ENCODE measurements at places on chromosomes 5 and 9.

GRCh38 chr5:67581203-67581602 is 384.6 kb upstream of the CD180 start:
- H3K4me3 ChIP-seq = no peak overlapping the region
- no peak overlapping the region for H3K27ac ChIP-seq
- DNase-seq = no peak
- no peaks in the 10 kb centered on the region for H3K27me3 ChIP-seq

DNA sequence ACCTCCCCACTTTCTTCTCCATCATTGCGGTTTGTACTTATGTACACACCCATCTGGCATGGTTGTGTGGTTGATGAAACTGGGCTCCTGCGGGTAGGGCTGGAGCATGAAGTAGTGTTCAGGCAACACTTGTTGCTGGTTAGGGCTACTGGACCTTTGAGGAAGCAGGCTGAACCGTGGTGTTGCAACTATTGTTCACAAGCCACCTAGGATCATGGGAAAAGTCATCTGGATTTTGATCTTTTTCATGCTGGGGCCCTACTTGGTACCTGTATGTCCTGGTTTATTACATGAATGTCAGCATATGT is 40.1 kb upstream of the TIFAB start:
- peaks cover 43% of the 10 kb centered on the region for H3K4me1 ChIP-seq
- H3K27me3 ChIP-seq = peaks cover 4% of the 10 kb centered on the region
- no peak overlapping the region for H3K27ac ChIP-seq

DNA sequence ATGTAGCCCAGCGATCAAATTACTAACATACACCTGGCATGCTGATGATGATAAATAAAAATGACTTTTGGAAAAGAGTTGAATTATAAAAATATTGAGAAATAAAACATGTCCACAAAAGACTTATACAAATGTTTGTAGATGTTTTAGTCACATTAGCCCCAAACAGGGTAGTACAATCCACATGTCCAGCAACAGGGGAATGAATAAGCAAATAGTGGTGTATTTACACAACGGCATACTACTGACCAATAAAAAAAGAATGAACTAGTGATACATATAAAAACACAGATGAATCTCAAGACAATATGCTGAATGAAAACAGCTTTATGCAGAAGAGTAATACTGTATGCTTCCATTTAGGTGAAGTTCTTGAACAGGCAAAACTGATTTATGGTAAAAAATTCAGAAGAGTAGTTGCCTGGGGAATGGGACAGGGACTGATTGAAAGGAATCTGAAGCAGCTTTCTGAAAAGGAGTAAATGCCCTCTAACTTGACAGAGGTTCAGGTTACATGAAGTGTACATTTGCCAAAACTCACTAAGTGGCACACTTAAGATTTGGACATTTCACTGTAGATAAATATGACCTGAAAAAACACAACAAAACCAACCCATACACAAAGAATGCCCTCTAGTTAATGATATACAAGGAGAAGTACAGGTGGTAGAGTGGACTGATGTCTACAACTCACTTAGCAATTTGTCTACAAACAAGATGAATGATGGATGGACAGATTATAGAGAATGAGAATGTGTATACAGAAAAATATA is 35.4 kb downstream of the ACTL7A start:
- no peak for DNase-seq
- no peaks in the 10 kb centered on the region for H3K4me1 ChIP-seq
- H3K4me3 ChIP-seq = no peak overlapping the region
- H3K27ac ChIP-seq = no peak overlapping the region
- peaks cover 61% of the 10 kb centered on the region for H3K36me3 ChIP-seq
- H3K27me3 ChIP-seq = no peaks in the 10 kb centered on the region

- no peak overlapping the region for H3K27ac ChIP-seq
- H3K4me3 ChIP-seq = no peak overlapping the region
- no peaks in the 10 kb centered on the region for H3K4me1 ChIP-seq
- no peak for DNase-seq
Observed at GRCh38 chr5:76216748-76217147, 133.6 kb downstream of the SV2C start.

GRCh38 chr9:12318732-12319685 is 374.2 kb upstream of the TYRP1 start:
- H3K4me3 ChIP-seq = no peak overlapping the region
- H3K36me3 ChIP-seq = no peaks in the 10 kb centered on the region
- DNase-seq = no peak
- no peak overlapping the region for H3K27ac ChIP-seq
- H3K4me1 ChIP-seq = no peaks in the 10 kb centered on the region

GRCh38 chr9:109031241-109031640 is 17.9 kb upstream of the CTNNAL1 start:
- peaks cover 4% of the 10 kb centered on the region for H3K36me3 ChIP-seq
- H3K4me3 ChIP-seq = no peak overlapping the region
- H3K27ac ChIP-seq = no peak overlapping the region
- H3K27me3 ChIP-seq = no peaks in the 10 kb centered on the region
- no peak for DNase-seq

Measured in thoracic aorta (tissue), 2 donors.